ENCODE measurements at places on chromosomes 5 and 9.
A peak's percentile ranks its signal among the peaks of the same experiment; 100 is the strongest.

DNA sequence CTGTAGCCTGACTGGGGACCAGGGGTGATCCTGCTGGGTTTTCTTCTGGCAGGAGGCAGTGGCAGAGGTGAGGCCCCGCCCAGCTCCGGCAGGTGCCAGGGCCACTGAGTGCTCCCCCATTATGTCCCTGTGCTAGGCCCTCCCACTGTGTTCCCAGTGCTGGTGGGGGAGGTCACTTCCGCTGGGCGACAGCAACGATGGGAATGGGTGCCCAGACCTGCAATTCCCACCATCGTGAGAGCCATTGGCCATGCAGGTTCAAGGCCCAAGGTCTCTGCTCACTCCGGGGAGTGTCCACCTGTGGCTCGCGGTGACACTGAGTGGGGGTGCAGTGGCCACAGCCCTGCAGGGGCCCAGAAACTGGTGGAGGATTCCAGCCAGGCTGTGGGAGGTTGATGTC, 98.6 kb downstream of the RXRA start:
- no peak for DNase-seq
- H3K27ac ChIP-seq = no peak overlapping the region
- H3K4me3 ChIP-seq = no peak overlapping the region
- H3K27me3 ChIP-seq = no peaks in the 10 kb centered on the region
- H3K4me1 ChIP-seq = no peaks in the 10 kb centered on the region
- no peaks in the 10 kb centered on the region for H3K36me3 ChIP-seq

- DNase-seq = no peak
- no peak overlapping the region for H3K4me3 ChIP-seq
- H3K27ac ChIP-seq = no peak overlapping the region
- no peaks in the 10 kb centered on the region for H3K4me1 ChIP-seq
Observed at GRCh38 chr9:135526730-135527571, 5.7 kb downstream of the LCN1 start.

DNA sequence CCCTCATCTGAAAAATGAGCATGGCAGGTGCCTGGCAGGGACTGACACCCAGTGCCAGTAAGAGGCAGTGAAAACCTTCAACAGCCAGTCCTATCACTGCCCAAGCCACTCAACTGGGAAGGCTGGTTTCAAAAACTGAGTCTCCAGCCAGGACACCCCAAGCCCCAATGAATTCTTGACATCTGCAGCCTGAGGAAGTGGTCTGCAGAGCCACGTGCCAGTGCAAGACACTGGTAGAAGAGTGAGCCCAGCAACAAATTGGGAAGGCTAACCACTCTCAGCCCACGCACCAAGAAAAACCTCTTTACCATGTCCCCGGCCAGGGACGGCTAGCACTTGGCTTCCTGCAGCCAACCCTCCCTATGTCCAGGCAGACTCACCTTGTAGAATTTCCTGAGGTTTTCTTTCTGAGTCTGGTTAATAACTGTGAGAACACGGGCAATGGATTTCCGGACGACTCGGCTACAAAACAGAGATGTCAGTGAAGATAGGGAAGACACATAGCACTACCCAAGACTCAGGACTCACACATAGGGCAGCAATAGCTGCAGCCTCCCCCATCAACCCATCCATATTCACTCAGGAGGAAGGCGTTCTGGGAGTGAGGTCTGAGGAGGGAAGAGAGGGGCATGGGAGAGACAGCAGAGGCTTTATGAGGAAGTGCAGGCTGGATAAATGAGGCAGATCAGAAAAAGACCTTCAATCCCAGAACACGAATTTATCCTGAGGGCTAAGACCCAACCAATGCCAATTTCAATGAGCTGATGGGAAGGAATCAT, 1.8 kb downstream of the RPL35 start:
- H3K36me3 ChIP-seq = peaks cover 41% of the 10 kb centered on the region
- H3K27ac ChIP-seq = peak overlapping the region; percentile 97
- DNase-seq = no peak
- H3K4me1 ChIP-seq = peaks cover 20% of the 10 kb centered on the region
- peak overlapping the region; percentile 98 for H3K4me3 ChIP-seq

GRCh38 chr5:173664154-173664526, 47.7 kb upstream of the BOD1 start:
- H3K27ac ChIP-seq = no peak overlapping the region
- H3K4me3 ChIP-seq = no peak overlapping the region
- H3K27me3 ChIP-seq = no peaks in the 10 kb centered on the region
- H3K36me3 ChIP-seq = no peaks in the 10 kb centered on the region
- H3K4me1 ChIP-seq = no peaks in the 10 kb centered on the region
- DNase-seq = no peak

GRCh38 chr5:52255308-52255707, 532.4 kb upstream of the ITGA1 start:
- no peaks in the 10 kb centered on the region for H3K4me1 ChIP-seq
- H3K27me3 ChIP-seq = no peaks in the 10 kb centered on the region
- H3K27ac ChIP-seq = no peak overlapping the region
- no peak overlapping the region for H3K4me3 ChIP-seq
